ENCODE measurements at places on chromosomes 4 and X. TPM values are rescaled to one million over a fixed set of nuclear protein-coding genes. Genes with fewer than 3 reads are reported as not detected.

The F8A3 gene
- not detected for polyA plus RNA-seq

The SPANXA1 gene
- polyA plus RNA-seq: not detected

The DAPP1 gene
- polyA plus RNA-seq: 58.9 TPM

The CCDC149 gene
- polyA plus RNA-seq: not detected
